ENCODE measurements at places on chromosomes 11 and 22. TPM values are rescaled to one million over a fixed set of nuclear protein-coding genes. Genes with fewer than 3 reads are reported as not detected.

Gene SLC17A6
- not detected for total RNA-seq

Gene CD3G
- 0.13 TPM for total RNA-seq

Gene GALNT18
- 17.7 TPM for total RNA-seq

Gene SERPIND1
- total RNA-seq = 0.09 TPM

Gene CRACR2B
- total RNA-seq = 6.9 TPM
